Progenitor cell of endocrine pancreas (in vitro differentiated cells): ENCODE measurements at places on chromosomes 3 and 15.

- no peak for DNase-seq
Observed at GRCh38 chr3:56918111-56918568, 116.4 kb upstream of the ARHGEF3 start.

GRCh38 chr3:146892041-146892440 is 286.9 kb upstream of the PLSCR5 start:
- no peak for DNase-seq

GRCh38 chr3:111151438-111151837 is 79.8 kb downstream of the NECTIN3 start:
- DNase-seq = no peak

DNA sequence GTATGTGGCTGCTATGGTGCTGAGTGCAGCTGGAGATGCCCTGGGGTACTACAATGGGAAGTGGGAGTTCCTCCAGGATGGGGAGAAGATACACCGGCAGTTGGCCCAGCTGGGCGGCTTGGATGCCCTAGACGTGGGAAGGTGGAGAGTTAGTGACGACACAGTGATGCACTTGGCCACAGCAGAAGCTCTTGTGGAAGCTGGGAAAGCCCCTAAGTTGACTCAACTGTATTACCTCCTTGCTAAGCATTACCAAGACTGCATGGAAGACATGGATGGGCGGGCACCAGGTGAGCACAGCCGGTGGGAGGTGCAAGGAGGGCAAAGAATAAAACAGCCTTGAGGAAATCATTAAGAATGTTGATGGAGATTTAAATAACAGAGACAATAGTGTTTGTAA is 2.9 kb downstream of the ADPRH start:
- no peak for DNase-seq

DNA sequence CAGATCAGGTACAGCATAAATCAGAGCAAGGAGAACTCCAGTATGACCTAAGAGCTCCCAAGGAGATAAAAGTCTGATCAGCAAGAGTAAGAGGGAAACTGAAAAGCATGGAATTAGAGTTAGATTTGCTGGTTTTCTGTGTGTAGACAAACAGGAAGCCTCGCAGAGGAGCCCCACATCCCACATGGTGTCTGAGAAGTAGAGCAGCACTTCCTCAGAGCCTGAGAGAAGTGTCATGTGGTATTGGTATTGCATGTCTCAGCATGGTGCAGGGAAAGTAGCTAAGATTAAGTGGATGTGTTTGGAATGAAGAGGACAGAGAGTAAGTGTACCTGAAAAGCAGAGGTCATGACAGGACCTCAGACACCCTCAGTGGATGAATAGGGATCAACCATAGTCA is 175.4 kb upstream of the GBE1 start:
- DNase-seq = no peak

DNA sequence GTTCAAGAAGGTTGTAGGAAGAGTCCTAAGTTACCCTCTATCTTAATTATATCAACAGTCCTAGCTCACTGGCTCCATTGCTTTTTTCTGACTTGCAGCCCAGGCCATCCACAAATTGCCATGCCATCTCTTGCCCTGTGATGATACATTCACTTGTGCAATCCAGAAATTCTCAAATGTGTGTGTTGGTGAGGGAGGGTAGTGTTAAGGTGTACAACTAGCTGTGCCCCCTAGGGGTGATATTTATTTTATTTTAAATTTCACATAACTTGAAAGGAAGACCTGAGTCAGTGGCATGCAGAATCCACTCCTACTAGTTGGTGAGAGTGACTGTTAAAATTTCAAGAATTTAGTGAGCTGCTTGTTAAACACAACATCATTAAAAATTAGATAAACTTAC is 156.1 kb upstream of the ANKRD28 start:
- DNase-seq = no peak

DNA sequence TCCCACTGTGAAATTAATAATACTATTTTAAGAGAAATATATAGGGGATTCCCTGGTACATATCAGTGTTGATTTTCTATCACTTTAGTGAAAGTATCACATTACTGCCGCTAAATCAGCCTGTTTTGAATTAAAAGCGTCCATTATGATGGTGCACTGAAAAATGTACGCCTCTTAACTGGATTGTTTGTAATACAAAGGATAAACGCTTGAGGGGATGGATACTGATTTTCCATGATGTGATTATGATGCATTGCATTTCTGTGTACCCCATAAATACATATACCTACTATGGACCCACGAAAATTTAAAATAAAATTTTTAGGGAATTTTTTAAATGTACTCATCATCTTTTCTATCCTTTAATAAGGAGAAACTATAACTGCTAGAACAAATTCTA is 478.6 kb downstream of the MAGI1 start:
- DNase-seq = no peak

DNA sequence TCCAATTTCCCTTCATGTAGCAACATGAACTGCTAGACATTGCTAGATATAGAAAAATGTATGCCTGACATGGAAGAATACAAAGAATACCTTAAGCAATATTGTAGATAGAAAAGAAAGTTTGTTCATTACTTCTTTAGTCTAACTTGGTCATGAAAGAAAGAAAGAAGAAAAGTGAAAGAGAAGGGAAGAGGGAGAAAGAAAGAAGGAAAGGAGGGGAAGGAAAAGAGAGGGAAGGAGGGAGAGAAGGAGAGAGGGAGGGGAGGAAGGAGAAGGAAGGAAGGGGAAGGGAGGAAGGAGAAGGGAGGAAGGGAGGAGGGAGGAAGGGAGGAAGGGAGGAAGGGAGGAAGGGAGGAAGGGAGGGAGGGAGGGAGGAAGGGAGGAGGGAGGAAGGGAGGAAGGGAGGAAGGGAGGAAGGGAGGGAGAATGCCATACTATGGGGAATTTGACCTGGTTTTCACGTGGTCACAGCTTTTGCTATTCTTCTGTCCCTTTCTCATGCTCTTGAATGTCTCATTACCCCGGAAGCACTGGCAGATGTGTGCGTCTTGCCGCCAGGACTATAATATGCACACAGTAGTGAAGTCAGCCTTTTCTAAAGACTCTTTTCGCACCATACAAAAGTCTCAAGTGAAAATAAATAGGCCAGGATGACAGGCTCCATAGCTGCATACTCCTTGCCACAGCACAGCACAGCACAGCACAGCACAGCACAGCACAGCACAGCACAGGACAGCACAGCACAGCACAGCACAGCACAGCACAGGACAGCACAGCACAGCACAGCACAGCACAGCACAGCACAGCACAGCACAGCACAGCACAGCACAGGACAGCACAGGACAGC is 78.2 kb downstream of the CHAC1 start:
- DNase-seq = no peak

GRCh38 chr15:65184305-65184867 is 756 bp downstream of the CLPX start:
- DNase-seq = peak; percentile 35

DNA sequence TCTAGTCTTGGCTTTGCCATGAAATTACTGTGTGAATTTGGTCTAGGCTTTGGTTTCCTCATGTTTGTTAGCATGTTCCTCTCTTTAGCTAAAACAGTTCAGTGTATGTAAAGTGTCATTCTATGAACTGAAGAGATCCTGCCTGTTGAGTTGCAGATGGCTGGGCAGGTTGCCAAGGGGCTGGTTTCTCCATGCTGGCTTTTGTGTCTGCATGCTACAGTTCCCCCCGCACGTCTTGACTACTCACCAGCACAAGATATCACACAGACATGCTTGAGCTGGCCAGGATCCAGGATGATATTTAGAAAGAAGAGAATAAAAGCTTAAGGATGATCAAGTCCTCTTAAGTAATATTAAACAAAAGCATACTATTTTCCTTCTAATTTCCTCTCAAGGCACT is 90.2 kb downstream of the CERS3 start:
- DNase-seq = no peak

DNA sequence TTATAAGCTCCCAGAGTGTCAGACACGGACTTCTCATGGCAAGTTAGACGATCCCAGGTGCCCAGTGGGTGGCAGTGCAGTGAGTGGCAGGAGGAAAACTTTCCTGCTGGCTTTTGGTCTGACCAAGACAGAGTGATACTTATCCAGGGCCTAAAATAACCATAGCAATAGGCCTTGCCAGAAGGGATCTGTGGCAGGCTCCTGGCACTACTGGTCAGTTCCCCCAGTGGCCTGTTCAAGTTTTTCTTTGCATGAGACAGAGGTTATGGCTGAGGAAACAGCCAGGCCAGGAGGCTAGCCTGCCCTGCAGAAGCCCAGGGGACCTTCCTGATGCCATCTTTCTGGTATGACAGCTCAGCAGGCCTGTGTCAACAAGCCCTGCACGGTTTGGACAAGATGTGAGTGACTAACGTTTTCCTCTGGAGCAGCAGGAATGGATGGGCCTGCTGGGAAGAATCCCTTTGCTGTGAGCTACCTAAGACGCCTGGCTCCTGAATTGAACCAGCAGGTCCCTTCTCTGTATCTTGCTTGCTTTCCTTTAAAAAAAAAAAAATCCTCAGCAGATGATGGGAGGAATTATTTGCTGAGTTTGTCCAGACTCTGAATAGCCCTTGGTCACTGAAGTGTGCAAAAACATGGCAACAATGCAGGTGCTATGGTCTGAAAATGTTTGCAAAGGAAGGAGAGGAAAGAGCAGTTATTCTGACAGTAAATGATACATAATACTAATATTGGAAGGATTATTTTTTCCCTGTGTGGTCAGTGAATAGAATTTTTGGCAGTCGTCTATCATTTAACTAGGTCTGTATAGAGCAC is 18.0 kb downstream of the SCG5 start:
- no peak for DNase-seq

GRCh38 chr3:197593046-197593380 is 37.2 kb upstream of the BDH1 start:
- no peak for DNase-seq

DNA sequence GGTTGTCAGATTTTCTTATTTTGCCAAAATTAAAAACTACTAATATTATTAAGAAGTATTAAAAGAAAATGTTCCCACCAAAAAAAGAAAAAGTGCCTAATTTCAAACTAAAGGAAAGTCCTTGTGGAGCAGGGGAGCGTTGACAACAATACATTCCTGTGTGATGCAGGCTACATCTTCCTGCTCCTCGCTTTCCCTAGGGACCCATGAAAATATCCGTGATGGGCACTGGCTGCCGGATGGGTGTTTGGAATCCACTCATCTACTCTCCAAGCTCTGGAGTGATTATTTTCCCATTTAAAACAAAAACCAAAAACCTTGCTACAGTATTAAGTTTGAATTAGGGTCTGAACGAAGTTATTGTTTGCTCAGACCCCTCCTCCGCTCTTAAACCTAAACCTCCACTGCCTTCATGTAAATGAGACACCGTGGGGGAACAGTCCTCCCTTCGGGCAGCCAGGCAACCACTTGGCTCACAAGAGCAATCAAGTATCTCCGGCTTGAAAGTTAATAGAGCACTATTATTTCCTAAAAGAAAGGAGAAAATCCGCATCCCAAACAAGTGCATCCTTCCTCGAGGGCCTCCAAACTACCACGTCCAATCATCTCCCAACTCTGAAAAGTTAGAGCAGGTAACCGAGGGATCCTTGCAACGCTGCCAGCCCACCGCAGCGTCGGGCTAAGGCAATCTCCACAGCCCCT is 1.5 kb downstream of the ITGB5 start:
- DNase-seq = no peak

DNA sequence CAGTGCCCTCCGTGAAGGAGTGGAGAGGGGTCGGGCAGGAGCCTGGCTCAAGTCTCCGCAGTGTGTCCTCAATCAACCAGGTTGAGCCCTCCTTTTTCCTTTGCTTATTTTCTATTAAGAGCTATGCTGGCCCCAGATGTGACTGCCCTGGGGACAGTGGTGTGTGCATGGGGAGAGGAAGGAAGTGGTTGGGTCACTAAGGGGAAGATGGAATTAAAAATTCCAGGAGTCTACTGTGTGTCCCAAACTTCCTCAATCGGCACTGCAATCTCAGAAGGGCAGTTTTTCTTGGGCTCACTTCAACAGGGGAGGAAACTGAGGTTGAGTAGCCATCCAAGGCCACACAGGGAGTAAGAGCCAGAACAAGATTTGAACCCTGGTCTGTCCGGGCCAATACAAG is 13.7 kb upstream of the GRIP2 start:
- DNase-seq = no peak

DNA sequence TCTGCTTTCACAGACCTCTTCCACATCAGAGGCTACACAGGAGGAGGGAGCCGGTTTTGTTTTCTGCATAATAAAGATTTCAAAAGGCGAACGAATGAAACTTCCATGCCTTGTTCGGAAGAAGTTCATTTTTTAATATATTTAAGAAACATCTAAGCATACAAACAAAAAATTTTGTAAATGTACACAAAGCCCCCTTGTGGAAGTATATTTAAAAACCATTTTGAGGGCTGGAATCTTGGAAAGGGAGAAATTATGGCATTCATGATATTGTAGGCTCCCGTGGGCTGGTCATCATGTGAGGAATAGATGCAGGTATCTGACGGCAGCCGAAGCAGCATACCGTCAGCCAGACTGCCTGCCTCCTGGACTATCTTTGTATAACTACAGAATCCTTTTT is 90.4 kb downstream of the MECOM start:
- no peak for DNase-seq

- no peak for DNase-seq
Observed at GRCh38 chr3:56929809-56930615, 128.3 kb upstream of the ARHGEF3 start.

GRCh38 chr3:160401291-160402095 is 2.0 kb downstream of the SMC4 start:
- DNase-seq = no peak

- no peak for DNase-seq
Observed at GRCh38 chr3:61734749-61735686, 173.6 kb downstream of the PTPRG start.

- no peak for DNase-seq
Observed at GRCh38 chr3:132605374-132605792, 8.3 kb downstream of the ACKR4 start.
